ENCODE measurements at places on chromosomes 12 and 14.

DNA sequence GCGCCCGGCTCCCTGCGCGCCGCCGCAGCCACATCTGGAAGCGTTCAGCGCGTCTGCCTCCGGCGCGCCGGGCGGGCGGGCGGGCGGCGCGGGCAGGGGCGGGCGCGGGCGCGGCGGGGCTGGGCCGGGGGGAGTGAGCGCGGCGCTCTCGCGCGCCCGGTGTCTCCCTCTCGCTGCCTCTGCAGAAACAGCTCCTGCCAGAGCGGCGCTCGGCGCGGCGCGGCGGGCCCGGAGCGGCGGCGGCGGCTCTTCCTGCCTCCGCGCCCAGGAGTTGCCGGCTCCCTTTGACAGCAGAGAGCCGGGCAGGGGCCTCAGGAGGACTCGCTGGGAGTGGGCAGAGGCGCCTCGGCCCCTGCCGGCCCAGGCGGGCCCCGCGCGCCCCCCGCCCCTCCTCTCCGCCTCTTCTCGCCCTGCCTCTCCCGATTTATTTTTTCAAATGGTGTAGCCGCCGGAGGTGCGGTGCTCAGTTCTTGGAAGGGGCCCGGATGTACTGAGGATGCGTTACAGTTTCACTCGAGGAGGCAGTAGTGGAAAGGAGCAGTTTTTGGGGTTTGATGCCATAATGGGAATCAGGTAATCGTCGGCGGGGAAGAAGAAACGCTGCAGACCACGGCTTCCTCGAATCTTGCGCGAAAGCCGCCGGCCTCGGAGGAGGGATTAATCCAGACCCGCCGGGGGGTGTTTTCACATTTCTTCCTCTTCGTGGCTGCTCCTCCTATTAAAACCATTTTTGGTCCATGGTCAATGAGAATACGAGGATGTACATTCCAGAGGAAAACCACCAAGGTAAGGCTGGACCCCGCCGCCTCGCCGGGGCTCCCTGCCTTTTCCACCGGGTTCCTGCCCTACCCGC, at the start of gene CACNA1C:
TSS of gene CACNA1C (plus strand) at position 162 of the 853 bp plus-strand sequence. CDS start at position 738, 576 bp downstream.
- DNase-seq = peak; percentile 25

- DNase-seq = no peak
Observed at GRCh38 chr14:28975084-28975483, 208.5 kb downstream of the FOXG1 start.

DNA sequence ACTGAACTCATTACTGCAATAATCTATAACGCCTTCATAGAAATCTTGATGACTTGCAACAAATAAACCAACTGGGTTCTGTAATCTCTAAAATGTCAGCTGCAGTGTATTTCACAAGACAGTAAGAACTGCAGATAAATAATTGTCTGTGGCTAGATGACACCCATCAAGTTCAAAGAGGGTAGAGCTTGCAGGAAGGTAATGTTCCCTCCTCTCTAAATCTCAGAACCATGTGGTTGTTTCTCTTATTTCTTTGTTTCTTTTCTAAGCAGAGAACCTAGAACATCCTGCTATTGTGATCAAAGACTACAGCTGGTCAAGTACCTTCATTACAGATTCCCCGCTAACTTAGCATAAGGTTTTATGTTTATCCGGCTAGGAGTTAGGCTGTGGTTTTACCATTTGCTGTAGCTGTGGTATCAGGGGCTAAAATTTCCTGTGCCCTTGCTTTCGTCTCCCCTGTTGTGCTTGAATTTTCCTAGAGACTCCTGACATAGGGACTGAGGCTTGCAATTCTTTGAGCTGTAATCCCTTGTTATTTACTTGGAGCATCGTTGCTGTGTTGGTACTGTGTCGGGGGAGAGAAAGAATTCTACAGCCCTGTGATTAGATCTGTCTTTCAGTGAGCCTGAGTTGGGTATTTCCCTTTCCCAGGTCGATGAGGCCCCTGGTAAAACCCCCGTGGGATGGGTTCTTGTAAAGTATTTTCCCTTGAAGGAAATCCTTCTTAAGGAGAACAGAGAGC, 253.1 kb upstream of the BTG1 start:
- no peak for DNase-seq

- DNase-seq = no peak
Observed at GRCh38 chr12:40953076-40953475, 235.0 kb upstream of the PDZRN4 start.

DNA sequence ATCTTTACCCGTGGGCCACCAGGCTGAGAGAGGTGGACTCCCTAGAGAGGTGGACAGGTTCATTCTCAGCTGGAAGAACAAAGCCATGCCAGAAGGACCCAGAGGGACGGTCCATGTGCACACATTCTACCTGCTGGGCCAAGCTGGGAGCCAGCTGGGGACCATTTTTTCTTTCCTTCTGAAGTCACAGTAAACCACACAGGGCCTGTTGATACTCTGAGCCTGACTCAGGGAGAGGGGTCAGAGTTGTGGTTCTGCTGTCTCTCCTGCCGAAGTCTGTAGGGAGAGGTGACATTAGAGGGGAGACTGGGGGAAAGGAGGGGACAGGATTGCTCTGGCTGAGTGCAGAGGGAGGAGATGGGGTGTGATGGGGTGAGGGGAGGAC, 148.6 kb downstream of the TSPAN9 start:
- DNase-seq = no peak

DNA sequence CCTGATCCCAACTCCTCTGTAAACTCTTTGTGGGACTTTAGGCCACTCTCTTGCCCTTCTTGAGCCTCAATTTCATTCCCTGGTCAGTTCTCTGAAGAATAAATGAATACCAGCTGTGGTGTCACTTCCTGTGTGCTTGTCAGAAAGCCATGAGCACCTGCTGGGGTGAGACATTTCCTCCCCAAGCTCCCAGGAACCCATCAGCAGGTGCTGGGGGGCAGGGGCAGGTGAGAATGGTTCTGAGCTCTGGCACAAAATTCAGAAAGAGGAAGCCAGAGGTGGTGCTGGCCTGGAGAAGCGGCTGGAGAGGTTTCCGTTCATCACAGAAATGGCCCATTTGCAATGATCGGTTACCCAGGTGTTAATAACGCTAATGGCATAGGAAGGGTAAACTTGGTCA, 14.9 kb downstream of the LHX5 start:
- no peak for DNase-seq

DNA sequence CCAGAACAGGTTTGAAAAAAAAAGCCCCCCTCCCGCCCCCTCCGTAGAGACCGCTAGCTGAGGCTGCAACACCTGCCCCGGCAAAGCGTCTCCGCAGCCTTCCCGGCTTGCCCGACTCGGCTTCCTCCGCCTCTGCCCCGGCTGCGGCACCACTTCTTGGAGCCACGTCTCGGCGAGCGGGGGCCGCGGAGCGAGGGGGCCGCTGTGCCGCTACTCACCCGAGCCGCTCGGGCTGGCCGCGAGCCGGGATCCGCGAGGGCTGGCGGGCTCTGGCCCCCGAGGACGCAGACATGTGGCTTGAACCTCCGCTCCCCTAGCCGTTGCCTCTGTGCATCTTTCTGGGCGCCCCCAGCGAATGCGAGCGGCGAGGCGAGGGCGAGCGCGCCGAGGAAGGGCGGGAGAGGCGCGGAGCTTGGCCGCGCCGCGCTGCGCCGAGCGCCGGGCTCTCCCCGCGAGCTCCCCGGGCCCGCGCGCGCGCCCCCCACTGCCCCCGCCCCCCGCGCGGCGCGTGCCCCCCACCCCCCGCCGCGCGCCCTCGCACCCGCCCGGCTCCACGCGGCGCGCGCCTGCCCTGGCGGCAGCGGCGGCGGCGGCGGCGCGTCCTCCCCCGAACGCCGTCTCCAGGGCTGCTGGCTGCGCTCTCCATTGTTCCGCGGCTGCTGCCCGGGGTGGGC, 249.5 kb downstream of the APAF1 start:
- DNase-seq = no peak

DNA sequence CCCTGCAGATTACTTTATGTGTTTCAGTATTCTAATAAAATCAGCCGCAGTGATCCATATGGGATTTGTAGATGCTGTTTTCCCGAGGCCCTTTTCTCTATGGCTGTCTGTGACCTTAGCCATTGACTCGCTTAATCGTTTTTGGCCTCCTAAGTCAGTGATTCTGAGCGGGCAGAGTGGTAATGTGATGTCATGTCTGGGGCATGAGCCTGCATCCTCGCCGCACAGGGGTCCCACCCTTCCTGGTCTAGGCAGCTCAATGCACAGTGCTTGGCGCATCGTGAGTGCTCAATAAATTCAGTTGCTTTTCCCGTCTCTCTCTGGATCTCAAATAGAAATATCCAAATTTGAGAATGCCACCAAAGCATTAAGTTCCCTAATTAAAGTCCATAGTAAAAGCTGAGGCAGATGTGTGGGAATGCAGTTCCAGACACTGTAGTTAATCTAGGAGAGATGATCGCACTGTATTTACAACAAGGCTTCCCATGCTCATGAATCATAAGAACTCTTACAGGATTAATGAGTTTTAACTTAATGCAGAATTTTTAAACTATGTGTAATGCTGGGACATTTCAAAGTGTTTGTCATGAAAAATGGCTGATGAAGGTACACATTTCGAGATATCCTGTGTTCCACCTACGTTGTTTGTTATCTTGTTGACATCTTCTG, 29.3 kb downstream of the HMGA2 start:
- no peak for DNase-seq

DNA sequence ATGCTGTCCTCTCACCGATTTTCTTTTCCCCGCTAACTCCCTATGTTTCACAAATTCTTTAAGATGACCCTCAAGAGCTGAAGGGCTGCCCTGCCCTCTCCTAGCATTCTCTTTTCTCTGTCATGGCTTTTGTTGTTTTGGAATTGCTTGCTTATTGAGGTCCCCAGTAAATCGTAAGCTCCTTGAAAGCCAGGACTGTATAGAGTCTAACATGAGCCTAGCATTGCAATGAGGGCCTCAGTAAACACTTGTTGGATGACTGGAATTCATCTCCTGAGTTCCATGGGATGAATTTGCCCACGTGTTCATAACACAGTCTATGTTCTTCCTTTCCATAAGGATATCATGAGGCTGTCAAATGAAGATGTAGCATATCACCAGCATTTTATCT, 92.2 kb downstream of the APAF1 start:
- DNase-seq = no peak

- no peak for DNase-seq
Observed at GRCh38 chr14:99189201-99189801, 82.7 kb downstream of the BCL11B start.

GRCh38 chr14:92615451-92615850, 101.9 kb downstream of the RIN3 start:
- DNase-seq = no peak

- peak; percentile 47 for DNase-seq
Observed at GRCh38 chr12:3218228-3219171, 141.3 kb downstream of the TSPAN9 start.

DNA sequence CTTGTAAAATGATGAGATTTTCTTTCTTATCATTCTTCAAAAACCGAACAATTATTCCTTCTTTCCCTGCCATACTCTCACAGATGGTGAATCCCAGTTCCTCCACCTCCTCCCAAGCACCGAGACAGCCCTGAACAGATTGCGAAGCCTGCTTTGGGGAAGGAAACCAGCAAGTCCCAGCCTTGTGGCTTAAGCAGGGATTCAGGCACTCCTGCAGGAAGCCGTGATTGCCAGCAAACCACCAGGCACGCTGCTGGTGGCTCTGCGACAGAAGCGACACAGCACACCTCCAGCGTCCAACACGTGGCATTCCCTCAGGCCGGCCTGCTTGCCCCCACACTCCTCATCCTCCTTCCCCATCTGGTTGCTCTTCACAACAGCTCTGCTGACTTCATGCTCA, 237.7 kb downstream of the GXYLT1 start:
- DNase-seq = no peak

GRCh38 chr12:91210144-91210543, 27.5 kb upstream of the DCN start:
- no peak for DNase-seq

GRCh38 chr14:46820291-46820690, 168.7 kb upstream of the RPL10L start:
- no peak for DNase-seq

GRCh38 chr12:89424389-89424788, 72.1 kb upstream of the DUSP6 start:
- DNase-seq = no peak

DNA sequence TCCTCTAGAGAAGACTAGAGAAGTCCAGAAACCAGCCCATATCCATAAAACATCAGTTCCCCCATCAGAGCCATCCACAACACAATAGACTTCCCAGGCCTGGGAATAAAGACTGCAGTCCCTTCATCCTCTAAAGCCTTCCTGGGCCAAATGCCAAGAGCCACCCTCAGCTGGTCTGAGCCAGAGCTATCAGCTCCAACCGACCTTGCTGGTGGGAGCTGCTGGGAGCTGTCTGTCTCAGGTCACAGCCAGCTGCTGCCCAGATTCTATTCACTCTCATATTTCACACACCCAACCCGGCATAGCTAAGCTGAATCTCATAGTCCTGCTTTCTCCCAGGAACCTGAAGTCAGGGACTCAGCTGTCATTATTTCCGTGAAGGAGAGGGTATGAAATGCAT, 10.9 kb upstream of the TFCP2 start:
- DNase-seq = peak; percentile 47

DNA sequence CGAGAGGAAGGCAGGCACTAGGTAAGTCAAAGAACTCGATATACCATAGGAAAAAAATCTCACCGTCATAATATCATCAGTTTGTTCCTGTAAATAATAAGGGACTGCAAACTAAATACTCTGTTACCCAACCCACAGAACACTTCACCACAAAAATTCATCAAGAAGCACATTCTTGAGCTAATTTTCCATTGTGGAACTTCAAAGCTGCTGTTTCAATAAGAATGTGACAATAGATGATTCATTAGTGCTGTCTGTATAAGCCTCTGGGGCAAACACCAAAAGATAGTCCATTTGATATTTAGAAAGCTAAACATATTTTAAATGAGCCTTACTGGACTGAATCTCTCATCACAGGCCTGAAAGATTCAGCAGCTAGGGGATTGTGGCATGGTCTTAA, 219.4 kb downstream of the KSR2 start:
- DNase-seq = no peak

GRCh38 chr12:42284157-42284556, 41.7 kb downstream of the ZCRB1 start:
- no peak for DNase-seq

- DNase-seq = no peak
Observed at GRCh38 chr14:72311116-72311515, 378.9 kb downstream of the RGS6 start.

DNA sequence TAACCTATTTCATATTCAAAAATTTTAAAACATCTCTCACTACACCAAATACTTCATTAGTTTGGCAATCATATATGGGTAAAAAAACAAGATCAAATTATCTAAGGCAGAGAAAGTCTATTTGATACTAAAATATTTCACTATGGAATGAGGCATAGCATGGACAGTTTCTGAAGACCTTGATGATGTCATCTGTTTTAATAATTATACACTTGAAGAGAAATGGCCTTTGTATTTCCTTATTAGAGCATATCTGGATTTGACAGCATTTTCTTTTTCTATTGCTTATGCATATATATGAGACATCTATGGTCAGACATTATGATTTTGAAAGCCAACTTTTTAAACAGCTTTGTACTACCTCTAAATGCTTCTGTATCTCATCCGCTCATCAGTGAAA, 88.6 kb downstream of the DDHD1 start:
- DNase-seq = no peak

- no peak for DNase-seq
Observed at GRCh38 chr12:104576980-104577580, 120.3 kb downstream of the CHST11 start.

GRCh38 chr12:62716037-62716436, 218.9 kb downstream of the PPM1H start:
- DNase-seq = no peak

All from colonic mucosa (tissue), 4 donors.